ENCODE measurements at places on chromosomes 5 and 9.

- no peak for DNase-seq
Observed at GRCh38 chr9:33167972-33168461, 881 bp upstream of the B4GALT1 start.

DNA sequence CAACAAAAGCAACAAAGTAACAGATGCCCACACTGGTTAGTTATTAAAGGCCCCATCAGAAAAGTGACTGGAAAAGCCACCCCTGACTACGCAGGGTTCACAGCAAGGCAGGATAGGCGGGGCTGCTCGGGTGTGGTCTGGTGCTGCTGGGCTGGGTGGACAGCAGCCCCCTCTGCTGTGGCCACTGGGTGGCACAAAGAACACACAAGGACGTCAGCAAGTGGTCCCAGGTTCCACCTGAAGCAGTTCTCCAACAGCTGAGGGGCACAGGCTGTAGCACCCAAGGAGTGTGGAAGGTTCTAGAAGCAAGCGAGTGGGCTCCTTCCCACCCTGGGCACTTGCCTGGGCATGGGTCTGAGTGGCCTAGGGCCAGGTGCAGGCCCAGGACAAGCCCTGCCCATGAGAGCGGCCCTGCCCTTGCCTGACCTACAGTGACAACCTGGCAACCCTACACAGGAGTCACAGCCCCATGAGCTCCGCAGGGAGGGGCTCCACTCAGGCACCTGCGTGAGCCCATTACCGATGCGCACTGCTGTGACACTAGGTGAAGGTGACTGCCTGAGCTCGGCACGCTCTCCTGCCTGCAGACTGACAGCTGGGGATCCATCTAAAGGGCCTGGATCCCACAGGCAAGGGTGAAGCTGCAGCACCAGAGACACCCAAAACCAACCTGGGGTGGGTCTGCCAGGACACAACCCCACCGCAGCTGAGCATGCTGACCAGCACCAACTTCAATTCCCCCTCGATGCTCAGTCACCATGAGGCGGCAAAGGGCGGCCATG lies 8.1 kb downstream of the BRD9 start:
- DNase-seq, result no peak

- DNase-seq, result no peak
Observed at GRCh38 chr9:10705383-10705782, 92.6 kb upstream of the PTPRD start.

DNA sequence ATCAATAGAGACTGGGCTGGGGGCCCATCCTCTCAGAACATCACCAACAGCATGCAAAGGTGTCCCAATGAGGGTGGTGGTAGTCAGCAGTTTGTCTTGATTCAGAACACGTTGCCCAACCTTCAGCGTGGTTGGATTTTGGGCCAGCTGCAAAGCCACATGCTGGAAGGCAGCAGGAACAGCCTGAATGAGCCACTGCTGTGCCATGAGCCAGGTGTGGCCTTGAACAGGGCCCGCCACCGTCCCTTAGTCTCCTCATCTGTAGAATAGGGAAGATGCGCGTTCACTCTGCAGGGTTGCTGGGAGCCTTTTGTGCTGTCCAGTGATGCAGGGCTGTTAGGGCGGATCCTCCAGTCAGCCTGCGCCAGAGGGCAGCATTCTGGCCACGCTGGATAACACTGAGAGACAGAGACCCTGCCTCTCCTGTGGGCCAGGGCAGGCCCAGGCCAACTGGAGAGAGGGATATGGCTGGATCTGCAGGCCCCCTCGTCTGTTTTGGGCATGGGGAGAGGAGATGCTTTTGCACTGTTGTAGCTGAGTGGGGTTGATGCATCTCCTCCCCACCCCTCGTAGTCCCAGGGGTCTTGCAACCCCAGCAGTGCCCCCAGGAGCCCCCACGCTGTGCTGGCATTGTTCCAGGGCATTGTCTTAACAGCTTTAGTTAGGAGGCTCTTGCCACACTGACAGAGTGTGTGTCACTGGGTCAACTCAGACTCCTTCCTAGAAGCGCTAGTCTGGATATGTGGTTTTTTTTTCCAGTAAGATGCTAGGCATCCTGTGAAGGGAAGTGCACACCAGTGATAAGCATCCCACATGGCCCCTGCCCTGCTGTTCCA lies 42.1 kb downstream of the SLC46A2 start:
- DNase-seq, result no peak

- DNase-seq, result no peak
Observed at GRCh38 chr5:154087260-154087659, 48.5 kb downstream of the MFAP3 start.

GRCh38 chr9:5976674-5977397 lies 38.6 kb downstream of the RANBP6 start:
- DNase-seq, result no peak

GRCh38 chr5:180990882-180991242 lies 2.2 kb downstream of the BTNL3 start:
- no peak for DNase-seq
